Esophagus squamous epithelium (tissue), 5 donors: ENCODE measurements at places on chromosomes 1 and 21.

DNA sequence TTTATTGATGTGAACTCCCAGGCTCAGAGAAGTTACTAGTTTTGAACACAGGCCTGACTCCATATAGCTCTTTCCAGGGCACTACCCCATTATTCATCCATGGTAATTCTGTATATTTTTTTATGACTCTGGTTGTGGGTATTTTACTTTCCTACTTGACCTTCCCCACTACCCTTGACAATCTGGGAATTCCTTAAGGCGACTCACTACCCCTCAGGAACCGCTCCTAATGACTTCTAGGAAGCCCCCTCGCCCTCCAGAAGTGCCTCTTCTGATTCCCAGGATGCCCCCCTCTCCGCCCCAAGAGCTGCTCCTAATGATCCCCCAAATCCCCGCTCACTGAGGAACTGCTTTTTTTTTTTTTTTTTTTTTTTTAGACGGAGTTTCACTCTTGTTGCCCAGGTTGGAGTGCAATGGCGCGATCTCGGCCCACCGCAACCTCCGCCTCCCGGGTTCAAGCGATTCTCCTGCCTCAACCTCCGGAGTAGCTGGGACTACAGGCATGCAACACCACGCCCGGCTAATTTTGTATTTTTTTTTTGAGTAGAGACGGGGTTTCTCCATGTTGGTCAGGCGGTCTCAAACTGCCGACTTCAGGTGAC, 972 bp upstream of the KDM4A start:
- no peak for DNase-seq

DNA sequence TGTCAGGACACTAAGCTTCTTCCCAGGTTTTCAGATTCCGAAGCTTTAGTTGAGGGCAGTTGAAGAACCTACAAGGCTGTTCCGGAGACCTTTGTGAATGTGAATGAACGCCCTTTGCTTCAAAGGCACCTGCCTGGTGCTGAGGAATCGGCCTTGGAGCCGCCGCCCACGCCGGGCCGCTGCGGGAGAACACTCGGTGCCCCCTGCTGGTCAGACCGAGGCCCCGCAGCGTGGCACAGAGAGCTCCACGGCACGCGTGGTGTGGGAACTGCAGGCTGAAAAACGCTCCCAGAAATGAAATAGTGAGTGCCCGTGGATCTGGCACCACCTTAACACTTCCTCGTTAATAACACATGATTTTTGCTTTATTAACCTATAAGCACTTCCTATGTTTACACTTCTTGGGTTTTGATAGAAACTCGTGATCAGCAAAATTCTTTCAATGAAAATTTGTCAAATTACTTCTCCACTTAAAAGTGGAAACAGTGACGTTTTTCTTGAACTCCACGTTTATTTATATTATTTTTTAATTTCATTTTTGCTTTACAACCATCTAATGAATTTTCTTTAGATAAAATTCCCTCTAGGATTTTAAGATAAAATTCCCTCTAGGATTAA, 460.6 kb downstream of the DSCAM start:
- DNase-seq: no peak

DNA sequence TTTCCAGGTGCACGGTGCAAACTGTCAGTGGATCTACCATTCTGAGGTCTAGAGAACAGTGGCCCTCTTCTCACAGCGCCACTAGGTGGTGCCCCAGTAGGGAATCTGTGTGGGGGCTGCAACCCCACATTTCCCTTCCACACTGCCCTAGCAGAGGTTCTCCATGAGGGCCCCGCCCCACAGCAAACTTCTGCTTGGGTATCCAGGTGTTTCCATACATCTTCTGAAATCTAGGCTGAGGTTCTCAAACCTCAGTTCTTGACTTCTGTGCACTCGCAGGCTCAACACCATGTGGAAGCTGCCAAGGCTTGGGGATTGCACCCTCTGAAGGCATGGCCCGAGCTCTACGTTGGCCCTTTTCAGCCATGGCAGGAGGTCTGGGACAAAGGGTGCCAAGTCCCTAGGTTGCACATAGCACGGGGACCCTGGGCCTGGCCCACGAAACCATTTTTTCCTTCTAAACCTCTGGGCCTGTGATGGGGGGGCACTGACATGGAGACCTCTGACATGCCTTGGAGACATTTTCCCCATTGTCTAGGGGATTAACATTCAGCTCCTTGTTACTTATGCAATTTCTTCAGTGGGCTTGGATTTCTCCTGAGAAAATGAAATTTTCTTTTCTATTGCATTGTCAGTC, 10.0 kb downstream of the HS2ST1 start:
- no peak for DNase-seq

DNA sequence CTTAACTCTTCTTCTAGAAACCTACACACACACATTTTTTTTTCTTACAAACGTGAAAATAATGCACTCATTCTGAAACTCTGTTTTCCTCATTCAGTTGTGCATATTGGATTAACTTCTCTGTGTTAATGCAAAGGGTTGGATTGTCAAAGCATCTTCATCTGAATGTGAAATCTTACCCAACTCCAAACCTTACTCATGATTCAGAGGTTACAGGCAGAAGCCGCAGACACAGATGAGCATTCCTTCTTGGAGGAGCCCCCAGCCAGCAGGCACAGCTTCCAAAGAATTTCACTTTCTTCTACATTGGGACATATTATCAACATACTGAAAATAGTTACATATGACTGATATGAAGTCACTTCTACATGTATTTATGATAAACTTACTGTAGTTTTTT, 15.7 kb downstream of the PATJ start:
- DNase-seq: no peak

DNA sequence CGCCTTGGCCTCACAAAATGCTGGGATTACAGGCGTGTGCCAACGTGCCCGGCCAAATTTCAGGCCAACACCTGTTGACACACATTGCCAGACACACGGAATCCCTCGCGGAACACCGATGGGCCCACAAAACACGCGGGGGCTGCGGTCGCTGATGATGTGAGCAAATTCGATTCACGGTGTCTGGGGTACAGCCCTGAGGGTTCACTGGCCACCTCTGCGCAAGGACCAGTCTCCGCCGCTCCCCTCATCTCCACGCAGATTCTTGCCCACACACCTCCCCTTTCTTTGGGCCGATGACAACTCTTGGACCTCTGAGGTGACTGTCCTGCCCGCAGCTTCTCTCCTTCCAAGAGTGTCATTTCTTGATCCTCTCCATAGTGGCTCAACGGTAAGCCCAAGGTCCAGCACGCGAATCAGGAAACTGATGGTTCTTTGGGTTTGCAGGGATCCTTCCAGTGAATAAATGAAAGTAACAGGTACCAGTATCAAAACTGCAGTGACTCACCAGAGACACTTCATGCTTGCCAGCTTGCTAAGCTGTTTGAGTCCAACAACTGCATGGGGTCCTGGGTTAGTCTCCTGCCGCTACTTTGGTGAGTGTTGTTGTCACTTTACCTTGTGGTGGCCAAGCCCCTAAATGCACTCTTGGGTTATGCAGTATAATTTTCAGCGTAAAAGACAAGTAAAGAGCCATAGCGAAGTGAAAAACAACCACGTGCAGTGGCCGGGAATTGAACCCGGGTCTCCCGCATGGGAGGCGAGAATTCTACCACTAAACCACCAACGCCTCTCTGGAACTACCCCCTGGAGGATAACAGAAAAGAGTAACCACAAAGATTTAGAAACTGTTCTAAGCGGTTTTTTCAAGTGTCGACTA, 11.0 kb upstream of the RNU1-3 start:
- no peak for DNase-seq

GRCh38 chr1:226001963-226002666, 3.0 kb upstream of the SDE2 start:
- peak; percentile 32 for DNase-seq

DNA sequence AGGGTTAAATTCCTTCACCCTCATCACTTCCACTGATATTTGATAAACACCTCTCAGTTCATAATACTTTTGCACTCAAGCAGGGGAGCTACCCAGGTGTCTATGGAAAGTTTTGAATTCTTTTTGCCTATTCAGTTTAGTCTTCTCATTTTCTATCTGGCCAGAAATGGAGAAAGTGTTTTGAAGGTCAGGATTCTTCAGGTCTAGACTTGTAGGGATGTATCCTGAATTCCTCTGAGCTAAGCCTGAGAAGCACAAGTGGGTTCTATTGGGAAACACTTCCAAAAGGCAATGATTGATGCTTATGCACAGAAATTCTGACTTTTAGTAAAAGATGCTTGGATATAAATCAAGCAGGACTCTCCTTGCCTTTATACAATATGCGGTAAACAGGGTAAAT, 217.8 kb upstream of the HOOK1 start:
- DNase-seq: no peak

GRCh38 chr1:66242646-66243547, 291.1 kb upstream of the SGIP1 start:
- DNase-seq: peak; percentile 9
